Right hindlimb (tissue), 1 donor: ENCODE measurements at places on chromosomes 7 and 10.

- no peak for DNase-seq
Measured at GRCh38 chr7:90824386-90825307, 228.5 kb downstream of the CDK14 start.

DNA sequence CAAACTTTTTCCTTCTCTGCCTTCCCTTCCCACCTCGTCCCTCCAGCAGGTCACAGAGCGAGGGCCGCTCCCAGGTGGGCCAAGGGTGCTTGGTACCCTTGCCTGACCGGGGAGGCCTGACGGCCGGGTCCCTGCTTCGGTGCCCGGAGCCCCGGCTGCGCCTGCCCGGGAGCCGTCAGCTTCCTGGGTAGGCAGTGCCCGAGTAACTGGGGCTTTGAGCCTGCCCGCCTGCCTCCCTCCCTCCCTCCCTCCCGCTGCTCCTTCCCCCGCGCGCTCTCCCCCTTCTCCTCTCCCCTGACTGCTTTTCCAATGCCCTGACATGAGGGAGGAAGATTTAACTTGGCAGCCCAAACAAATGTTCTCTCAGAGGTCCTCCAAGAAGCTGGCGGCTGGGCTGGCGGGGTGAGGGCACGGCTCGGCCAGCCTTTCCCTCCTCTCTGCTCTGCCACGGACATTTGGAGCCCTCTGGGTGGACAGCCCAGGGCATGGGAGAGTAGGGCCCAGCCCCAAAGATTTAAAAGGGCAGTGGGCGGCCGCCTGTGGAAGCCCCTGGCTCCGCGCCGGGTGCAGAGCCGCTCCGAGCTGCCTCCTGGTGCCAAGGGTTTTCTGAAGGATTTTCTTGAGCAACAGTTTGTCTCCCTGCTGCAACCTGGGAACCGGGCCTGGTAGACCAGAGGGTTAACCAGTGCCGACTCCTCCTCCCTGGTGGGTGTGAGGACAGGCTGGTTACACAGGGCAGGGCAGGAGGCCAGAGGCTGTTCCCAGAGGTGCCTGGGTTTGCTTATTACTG, 2.0 kb downstream of the ZMIZ1 start:
- DNase-seq = peak; percentile 88

GRCh38 chr10:34904191-34904590, 89.1 kb upstream of the PARD3 start:
- no peak for DNase-seq

GRCh38 chr7:19561121-19561805, 147.6 kb downstream of the POLR1F start:
- no peak for DNase-seq

DNA sequence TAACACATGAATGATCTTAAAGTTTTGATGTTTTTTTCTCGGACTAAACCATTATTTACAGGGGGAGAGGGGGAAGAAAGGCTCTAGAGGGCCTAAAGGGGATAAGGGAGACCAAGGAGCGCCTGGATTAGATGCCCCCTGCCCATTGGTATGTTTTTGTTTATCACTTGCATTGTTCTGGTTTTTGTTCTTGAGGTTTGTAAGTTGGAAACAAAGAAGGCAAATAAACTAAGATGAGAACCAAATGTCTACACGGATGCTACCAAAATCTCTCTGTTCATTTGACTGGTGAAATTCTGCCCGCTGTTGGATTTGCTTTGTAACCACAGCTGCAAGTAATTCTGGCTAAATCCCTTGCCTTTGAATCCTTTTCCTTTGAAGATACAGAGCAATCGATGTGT, 99.8 kb upstream of the MACROH2A2 start:
- DNase-seq = no peak

GRCh38 chr10:89744026-89744425, 42.6 kb downstream of the KIF20B start:
- DNase-seq = no peak

DNA sequence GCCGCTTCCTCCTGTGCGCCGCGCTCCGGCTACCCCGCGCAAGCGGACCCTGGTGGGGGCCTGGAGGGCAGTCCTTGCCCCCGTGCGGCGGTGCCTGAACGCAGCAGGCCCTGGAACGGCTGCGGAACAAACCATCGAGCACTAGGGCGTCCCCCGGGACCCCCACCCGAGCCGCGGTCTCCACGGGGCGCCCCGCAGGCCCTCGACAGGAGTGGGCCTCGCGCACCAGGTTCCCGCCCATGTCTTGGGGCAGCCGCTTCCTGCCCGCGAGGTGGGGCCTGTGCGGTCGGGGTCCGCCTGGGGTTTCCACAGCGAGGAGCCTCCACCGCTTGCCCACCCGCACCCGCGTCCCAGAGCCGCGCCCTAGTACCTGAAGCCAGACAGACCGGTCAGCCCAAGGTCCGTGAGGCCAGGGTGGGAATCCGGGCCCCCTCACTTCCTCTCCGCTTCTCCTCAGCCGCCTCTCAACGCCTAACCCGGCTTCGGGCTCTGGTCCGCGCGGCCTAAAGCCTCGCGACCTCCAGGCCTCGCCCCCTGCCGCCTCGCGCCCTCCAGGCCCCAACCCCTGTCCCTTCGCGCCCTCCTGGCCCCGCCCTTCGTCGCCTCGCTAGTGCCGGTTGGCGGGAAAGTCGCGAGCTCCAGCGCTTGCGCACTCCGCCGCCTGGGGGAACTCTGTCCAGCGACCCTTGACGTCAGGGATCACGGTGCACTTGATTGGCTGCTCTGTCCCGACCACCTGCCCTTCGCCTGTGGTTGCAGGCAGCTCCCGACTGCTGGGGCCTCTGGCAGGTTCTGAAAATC, 7.0 kb upstream of the GBX1 start:
- peak; percentile 47 for DNase-seq

DNA sequence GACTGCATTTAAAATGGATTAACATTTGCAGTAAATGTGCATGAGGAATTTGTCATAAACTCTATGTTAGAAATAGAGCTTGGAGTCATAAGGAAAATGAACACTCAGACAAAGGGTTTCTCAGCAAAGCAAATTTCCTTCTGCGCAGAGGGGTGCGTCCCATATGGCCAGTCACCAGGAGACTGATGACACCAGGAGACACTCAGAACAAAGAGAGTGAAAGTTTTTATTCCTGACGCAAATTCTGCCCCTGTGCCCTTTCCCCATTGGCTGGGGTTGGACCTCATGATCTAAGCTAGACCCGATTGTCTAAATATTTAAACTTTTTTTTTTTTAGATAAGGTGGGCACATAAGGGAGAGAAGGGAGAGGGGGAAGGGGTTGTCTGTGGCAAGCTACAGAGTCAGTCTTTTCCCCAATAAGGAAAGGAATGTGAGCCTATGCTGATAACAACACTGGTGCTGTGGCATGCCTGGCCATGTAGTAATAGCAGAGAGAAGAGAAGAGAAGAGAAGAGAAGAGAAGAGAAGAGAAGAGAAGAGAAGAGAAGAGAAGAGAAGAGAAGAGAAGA, 202.0 kb downstream of the POM121L12 start:
- DNase-seq = no peak

- no peak for DNase-seq
Measured at GRCh38 chr7:64581926-64582894, 19.3 kb upstream of the ZNF680 start.

DNA sequence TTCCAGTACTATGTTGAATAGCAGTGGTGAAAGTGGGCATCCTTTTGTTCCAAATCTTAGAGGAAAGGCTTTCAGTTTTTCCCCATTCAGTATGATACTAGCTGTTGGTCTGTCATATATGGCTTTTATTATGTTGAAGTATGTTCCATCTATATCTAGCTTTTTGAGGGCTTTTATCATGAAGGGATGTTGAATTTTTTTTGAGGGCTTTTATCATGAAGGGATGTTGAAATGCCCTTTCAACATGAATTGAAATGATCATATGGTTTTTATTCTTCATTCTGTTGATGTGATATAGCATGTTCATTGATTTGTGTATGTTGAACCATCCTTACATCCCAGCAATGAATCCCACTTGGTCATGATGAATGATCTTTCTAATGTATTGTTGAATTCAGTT, 75.3 kb downstream of the KIF20B start:
- DNase-seq = no peak

GRCh38 chr10:93568105-93568390, 1.6 kb downstream of the FFAR4 start:
- DNase-seq = no peak

DNA sequence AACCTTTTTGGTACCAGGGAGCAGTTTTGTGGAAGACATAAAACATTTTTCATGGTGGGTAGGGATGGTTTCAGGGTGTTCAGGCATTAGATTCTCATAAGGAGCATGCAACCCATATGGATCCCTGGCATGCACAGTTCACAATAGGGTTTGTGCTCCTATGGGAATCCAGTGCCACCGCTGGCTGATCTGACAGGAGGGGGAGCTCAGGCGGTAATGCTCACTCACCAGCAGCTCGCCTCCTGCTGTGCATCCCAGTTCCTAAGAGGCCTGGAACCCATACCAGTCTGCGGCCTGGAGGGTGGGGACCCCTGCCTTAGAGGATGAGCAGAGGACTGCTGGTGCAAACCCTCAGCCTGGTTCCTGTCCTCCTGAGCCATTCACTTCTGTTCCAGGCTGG, 561.7 kb downstream of the SDK1 start:
- DNase-seq = no peak

- peak; percentile 91 for DNase-seq
Measured at GRCh38 chr10:119103903-119104653, at the start of gene DENND10. DENND10 (plus strand) TSS chr10:119104113; CDS start chr10:119104143, 30 bp downstream.

- no peak for DNase-seq
Measured at GRCh38 chr7:16130111-16131110, 290.9 kb downstream of the CRPPA start.

DNA sequence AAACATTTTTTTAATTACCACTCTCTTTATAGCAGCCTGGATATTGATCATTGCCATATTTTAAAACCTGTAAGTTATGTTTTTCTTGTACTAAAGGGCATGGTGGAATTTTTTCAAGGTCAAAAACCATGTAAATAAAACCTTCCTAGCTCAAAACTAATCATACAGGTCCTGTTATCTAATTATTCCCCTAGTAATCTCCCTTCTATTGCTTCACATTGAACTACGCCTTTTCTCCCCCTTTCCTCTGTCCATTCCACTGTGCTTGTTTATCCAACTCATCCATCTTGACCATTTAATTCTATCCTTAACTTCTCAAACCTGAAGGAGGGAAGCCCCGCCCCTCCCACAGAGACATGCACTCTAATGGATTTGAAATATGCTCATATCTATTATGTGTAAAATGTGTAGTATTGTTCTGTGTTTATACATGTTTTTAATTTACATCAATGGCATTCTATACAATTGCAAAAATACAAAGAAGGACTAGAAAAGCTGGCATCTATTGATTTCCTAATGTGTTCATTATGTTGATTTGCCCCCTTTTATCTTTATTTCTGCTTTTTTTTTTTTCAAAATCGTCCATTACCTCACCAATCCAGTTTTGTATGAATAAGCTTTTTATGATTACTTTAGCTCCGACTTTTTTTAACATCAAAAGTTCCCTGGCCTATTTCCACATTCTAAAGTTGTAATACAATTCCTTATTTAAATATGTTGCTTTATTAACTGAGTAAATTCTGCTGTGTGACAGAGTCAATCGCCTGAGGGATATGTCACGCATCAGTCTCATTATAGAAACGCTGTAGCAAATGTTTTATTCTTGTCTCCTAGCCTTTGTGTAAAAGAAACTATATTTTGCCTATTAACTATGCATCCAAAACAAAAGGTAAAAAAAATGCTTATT, 61.0 kb downstream of the MET start:
- no peak for DNase-seq

DNA sequence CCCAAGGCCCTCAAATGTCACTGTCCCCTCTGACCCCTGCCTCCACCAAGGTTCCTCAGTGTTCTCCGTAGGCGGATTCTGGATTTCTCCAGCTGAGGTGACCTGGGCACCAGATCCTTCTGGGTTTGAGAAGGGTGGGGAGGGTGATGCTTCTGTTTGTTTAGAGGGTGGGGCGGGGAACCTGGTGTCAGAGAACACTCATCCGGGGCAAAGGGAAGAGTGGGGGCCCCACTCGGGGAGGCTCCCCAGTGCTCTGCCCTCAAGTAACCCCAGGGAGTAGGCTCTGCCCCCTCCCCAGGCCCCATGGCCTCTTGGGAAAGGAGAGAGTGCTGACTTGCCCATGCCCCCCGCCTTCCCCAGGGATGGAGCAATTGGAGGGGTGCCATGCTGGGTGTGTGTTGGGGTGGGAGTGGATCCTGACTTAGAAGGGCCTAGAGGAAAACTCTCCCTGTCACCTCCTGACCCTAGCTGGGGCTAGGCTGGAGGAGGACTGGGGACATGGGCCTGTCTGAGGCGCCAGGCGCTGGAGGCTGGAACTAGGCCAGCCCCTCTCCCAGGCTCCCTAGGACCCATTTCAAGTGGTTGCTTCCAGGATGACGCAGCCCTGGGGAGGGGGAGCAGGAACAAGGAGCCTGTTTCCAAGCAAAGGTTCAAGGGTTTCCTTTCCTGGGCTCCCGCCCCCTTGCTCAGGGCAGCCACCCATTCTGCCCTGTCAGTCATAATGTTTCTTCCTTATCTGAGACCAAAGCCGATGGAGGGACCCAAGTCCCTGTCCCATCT, 27.9 kb downstream of the KAZALD1 start:
- no peak for DNase-seq

DNA sequence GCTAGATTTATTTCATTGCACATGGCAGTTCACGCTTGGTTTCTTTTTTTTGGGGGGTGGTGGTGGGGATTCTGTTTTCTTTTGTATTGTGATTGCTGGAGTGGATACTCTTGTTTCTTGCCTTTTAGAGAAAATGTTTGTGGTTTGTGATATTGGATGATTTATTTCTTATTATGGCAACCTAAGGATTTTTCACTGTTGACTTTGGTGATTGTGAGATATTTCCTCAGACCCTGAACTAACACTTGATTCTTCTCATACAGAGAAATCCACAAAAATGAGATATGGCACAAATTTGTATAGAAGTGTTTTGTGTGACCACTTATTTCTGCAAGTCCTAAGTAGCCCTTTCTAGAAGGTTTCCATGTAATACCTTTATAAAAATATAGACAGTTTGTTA, 871.1 kb downstream of the LRMDA start:
- no peak for DNase-seq

DNA sequence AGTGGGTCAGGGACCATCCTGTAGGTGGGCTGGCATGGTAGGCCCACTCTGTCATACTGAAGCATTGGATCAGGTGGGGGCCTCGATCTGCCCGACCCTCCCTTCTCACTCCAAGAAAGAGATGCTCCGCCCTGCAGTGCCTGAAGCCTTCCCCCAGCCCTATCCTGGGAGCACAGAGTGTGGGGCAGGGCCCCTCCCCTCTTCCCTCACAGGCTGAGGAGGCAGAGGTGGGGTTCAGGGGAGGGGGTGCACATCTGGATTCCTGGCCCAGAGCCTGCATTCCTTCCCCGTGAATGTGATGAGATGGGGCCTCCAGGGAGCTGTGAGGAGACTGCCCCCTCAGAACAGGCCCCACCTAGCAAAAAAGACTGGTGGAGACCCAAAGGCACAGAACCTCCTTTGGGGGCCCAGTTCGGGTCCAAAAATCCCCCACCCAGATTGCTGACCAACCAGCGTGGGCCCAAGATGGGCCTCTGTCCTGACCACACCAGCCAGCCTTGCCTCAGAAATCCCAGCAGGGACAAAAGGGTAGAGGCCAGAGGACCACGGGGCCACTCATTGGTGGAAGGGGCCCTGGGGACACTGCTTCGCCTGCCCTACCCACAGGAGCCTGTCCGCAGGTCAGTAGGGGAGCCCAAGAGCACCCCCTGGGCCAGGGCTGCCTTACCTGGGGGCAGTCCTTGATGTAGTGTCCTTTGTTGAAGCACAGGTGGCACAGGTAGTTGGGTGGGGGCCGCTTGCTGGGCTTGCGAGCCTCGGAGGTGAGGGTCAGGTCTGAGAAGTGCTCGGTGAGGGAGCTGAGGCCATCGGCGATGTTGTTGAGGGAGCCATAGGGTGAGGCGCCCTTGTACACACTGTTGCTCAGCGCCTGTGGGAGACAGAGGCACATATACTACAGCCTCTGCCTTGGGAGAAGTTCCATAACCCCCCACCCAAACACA, 13.3 kb downstream of the ZCCHC24 start:
- DNase-seq = peak; percentile 82
